Stimulated activated CD8-positive, alpha-beta memory T cell treated with anti-CD3 and anti-CD28 coated beads, Interleukin-4, amount 100 ng/mL, for 4 hours (primary cell): ENCODE measurements at places on chromosomes 3 and 15.

DNA sequence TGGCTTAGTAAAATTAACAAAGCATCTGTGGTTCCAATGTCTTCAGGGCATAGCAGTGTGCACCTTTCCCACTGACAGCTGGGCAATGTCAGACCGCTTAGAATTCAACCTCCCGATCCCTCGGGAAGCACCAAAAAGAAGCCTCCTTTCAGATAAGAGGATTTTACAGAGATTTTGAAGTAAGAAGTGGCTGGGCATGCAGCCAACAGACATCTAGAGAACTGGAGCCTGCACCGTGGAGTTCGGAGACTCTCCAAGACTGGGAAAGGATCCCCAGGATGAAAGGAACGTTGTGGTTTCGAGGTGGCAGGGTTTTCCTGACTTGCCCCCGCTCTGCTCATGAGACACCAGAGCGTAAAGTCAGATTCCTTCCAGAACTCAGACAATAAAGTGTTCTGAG lies 5.3 kb downstream of the FAM174B start:
- no peak for DNase-seq

DNA sequence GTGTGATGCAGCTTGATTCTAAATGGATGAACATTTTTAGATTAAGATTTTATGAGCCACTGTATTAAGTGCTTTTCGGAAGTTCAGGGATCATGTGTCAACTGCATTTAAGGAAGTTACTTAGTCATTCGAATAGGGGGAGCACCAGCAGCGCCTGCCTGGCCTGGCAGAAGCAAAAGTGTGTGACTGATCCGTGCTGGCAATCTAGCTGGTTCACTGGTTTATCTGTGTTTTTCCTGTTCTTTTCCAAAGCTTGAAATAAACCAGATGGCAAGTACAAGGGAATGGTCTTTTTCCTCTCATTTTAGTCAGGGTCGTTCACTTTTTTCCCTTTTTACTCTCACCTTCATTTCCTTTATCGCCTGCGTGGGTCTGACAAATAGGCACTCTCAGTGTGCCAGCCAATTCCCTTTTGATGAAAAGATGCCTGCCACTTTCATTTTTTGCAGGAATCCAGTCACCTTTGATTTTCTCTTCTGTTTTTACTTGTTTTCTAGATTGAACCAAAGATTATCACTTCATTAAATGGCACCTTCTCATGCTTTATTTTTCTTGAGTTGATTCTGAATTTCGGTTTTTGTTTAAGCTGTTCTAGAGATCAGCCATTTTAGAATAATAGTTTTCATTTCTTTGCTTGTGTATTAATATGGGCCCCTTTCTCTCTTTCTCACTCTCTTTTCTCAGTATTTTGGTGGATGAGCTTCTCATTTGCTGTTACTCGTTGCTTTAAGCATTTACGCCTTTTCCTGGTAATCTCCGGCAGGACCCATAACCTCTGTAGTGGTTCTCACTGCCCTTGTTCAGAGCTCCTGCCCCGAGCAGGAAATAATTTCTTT lies 2.8 kb downstream of the ABHD2 start:
- DNase-seq, result no peak

GRCh38 chr3:50078622-50079021 lies 10.1 kb upstream of the RBM5 start:
- DNase-seq, result no peak

DNA sequence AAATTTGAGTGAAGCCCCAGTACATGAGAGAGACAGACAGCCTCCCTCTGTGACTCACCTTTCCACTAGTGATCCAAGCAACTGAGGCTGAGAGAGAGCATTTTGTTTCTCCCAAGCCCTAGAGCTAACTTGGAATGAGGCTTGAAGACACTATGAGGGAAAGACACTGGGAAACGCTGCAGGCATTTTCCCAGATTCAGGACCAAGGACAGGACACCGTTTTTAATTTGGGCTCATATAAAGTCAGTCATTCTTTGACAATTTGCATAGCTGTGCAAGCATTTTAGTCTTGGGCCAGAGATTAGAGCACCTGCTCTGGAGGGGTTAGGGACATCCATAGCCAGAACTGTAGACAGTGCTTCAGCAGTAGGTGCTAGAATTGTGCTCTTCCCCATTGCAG lies 249.0 kb downstream of the AGBL1 start:
- no peak for DNase-seq

DNA sequence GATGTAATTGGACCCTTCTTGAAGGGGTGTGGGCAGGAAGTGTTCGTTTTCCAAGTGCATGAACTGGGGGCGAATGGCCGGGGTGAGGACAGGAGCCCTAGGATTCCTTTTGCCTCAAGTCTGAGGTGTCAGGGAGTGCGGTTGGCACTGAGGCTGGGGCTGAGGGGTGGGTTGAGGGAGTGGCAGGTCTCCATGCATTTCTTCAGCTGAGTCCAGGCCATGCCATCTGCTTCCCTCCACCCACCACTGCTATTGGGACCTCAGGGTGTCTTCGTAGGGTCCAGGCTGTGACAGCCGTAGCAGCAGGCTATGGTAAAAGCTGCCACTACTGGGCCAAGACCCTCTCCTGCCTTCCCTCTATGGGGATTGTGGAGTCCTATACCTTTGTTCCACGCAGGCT lies 25.6 kb upstream of the TSPAN3 start:
- no peak for DNase-seq

GRCh38 chr3:139937674-139938279 lies 2.8 kb downstream of the CLSTN2 start:
- no peak for DNase-seq

DNA sequence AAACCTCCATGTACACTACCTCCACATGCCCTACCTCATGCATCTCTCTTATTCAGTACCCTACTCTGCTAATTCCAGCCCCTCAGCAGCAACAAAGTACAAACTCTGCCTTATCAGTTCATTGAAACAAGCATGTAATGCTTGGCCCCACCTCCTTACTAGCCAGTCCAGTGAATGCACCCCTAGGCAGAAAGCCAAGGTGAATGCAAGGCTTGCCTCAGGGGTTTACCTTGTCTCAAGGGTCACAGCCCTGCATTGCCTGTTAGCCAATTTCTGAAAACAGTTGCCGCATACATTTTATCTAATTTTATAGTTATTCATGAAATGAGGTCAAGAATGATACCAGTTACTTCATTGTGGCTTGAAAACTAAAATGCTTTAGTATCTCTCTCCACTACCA lies 576.4 kb downstream of the FHIT start:
- DNase-seq, result no peak

- no peak for DNase-seq
Measured at GRCh38 chr3:169237201-169237600, 426.3 kb downstream of the MECOM start.

DNA sequence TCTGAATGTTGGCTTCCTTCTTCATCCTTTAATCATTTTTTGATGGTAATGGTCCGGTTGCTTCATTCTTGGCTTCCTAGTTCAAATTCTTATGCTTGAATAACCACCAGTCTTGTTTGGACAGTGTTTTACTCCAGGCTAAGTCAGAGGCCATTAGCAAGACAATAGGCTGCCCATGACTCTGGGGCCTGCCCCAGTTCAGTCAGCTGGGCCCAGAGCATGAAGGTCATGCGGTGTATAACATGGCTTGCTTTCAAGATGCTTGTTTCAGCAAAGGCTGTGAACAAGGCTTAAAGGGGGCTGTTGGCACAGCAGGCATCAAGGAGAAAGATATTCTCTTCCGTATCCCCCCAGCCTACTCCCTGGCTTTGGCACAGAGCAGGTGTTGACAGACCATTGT lies 13.7 kb downstream of the TM4SF18 start:
- DNase-seq, result no peak

DNA sequence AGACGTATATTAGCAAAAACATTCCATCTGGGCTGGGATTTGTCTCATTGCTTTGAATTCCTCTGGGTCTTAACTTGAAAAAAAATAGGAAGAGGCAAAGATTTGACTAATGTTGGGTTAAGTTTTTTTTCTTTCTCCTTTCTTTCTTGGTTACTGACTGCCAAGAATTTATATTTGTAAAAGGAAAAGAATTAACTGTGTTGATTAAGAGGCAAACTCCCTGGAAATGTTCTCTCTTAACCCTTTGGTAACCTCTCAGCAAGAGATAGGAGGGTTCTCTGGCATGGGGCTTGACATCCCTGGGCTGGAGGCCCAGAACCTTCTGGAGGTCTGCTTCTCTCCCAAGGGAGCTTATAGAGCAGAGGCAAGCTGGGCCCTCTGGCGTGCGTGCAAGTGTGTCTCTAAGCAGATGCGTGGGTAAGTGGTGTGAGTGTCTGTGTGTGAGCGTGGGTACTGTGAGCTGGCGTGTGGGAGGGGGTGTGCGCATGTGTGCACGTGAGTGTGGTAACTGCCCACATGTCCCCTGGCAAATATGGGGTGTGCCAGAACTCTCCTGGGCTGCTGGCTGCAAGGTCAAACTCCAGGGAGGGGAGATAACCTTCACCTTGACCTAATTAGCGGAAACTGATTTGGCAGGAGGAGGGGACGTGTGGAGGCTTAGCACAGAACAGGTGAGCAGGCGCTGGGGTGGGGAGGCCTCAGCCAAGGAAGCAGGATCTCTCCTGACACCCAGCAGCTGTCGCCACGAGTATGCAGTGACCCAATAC lies 49.4 kb upstream of the MAGEF1 start:
- no peak for DNase-seq

DNA sequence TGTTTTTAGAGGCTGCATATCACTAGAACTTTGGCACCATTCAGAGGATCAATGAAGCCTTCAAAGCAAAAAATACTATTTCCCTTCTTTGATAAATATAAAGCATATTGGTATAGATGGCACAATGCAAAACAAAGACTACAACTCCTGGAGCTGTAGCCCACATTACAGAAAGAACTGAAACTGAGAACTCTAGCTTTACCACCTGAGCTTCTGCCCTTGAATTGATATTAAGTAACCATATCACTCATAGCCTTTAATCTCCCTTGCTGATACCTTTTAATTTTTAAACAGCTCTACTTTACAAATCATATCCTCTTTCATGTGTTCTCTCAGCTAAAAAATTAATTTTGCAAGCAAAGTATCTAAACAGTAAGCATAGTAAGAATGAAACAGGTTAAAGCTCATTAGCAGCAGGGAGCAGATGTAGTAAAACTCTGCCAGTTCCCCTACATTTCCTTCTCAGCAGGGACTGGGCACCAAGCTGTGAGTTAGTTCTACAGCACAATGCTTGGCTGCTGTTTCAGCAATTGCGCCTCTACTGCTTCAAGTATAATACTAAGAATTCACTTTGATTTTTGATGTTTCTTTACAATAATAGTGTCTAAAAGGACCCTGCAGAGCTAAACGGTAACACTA lies 97.9 kb upstream of the NANOGP8 start:
- no peak for DNase-seq

- no peak for DNase-seq
Measured at GRCh38 chr3:132135628-132136333, 101.0 kb upstream of the CPNE4 start.

GRCh38 chr15:77025941-77026411 lies 31.1 kb downstream of the PSTPIP1 start:
- no peak for DNase-seq

DNA sequence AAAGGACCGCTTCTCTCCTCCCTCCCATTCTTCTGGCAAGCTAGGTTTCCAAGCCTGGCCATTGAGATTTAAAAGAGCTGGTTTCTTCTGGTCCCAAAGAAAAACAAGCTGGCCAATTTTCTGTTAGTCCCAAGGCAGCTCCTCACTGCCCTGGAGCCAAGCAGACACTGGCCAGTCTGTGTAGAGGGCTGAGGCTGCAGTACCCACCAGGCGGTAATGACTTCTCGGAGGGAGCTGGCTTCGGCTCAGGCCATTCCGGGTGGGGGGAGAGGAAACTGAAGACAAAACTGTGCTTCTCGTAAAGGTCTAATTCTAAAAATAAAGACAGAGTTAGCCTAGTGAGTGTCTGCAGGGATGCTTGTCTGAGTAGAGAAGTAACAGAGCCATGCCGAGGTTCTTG lies 78.5 kb upstream of the SMAD3 start:
- no peak for DNase-seq

DNA sequence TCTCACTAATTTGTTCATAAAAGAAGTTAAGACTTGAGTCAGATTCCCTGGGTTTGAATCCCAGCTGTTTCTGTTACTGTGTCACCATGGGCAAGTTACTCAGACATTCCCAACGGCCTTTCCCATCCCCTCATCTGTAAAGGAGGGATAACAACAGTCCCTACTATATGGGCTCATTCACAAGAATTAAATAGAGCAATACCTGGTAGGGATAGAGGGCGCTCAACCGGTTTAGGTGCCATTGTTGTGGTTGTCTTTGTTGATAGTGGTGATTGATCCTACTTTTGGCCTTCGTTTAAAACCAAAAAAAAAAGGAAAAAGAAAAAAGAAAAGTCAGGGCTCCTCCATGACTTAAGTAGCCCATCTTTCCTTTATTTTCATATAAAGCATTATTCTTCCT lies 563.1 kb downstream of the GRM7 start:
- no peak for DNase-seq

GRCh38 chr3:138724443-138724842 lies 110.3 kb downstream of the PIK3CB start:
- DNase-seq, result no peak

DNA sequence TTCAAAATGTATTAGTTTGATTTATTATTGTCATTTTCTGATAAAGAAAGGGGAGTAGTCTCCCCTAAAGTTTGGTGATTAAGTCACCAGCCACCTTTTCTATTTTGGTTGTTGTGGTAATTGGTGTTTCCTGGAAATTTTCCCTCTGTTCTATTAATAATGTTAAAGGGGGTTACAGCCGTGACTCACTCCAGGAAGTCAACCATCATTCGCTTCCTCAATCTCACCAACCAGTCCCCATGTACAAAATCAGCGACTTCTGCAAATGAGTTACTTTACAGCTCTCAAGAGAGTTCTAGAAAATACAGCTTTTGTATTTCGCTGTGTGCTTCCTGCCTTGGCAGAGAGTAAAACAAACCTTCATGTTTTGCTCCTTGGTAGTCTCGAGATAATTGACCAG lies 285.1 kb downstream of the LPP start:
- DNase-seq, result peak; percentile 5

DNA sequence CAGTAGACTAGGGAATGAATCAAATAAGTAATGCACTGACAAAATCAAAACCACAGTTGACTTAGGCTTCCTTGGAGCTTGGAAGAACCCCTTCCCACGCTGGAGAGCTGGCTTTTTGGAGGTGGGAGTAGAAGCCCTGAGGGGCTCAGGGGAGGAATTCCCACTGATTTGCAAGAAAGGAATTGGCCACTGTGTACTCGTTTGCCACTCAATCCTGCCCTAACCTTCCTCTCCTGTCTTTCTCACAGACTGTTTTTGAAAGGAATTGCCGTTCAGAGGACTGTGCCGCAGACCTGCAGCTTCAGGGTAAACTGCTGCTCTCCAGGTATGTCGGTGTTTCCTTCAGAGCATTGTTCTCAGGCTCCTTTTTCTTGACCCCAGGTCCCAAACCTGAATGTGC lies 208.2 kb upstream of the CTDSPL start:
- no peak for DNase-seq

DNA sequence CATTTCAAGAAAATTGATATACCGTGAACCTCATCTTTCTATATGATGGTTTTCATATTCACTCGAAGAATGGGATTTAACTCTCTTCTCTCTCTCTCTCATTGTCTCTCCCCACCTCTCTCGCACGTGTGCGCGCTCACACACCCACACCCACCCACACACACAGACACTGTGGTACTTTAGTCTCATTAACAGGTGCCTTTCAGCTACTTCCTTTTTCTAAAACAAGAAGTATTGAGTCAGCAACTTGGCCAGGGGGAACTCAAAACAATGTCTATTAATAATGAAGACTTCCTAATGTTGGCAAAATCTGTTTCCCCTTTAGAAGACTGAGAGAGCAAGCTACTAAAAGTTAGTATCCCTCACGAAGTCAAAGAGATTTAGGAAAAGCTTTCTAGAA lies 150.7 kb downstream of the TMCO5A start:
- no peak for DNase-seq
